CD4-positive, alpha-beta T cell treated with Interleukin-2 at 100 ng/mL for 4 hours (primary cell): ENCODE measurements at places on chromosomes 5 and 9.

DNA sequence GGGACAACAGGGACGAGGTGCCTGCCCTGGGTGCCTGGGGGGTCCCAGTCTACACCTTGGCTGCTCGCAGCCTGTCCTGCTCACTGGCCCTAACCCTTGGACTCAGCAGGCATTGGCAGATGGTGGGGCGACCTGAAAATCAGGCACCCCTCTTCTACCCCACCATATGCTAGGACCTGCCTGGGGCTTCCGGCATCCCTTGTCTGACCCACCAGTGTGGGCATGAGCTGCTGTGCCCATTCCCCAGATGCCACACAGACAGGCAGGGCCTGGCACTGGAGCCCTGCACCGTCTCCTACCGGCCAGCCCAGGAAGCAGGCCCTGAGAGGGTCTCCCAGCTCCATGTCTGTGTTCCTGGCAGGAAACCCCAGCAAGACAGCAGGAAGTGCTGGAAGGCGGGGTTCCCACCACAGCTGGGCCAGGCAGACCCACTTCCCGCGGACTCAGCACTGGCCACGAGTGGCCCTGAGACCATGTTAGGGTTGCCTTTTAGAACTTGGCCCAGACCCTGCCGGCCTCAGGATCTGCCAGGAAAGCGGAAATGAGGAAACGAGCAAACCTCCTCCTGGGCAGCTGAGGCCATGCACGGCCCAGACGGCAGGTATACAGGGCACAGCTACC, 3.1 kb downstream of the NINJ1 start:
- no peak for DNase-seq

DNA sequence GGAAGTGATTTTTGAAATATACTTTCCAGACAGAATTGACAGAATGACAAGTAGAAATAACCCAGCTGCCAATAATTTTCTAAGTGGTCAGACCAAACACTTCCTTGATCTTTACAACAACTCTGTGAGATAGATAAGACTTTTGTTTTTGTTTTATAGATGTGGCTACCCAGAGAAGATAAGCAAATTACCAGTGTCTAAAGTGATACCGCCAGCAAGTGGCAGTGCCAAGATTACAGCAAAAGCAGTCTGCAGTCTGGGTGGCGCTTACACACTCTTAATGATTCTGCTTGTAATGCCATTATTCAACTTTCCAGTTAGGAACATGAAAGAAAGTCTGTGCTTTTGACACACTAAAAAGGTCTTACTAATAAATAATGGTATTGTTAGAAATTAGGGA, 92.1 kb downstream of the HCN1 start:
- DNase-seq = no peak

DNA sequence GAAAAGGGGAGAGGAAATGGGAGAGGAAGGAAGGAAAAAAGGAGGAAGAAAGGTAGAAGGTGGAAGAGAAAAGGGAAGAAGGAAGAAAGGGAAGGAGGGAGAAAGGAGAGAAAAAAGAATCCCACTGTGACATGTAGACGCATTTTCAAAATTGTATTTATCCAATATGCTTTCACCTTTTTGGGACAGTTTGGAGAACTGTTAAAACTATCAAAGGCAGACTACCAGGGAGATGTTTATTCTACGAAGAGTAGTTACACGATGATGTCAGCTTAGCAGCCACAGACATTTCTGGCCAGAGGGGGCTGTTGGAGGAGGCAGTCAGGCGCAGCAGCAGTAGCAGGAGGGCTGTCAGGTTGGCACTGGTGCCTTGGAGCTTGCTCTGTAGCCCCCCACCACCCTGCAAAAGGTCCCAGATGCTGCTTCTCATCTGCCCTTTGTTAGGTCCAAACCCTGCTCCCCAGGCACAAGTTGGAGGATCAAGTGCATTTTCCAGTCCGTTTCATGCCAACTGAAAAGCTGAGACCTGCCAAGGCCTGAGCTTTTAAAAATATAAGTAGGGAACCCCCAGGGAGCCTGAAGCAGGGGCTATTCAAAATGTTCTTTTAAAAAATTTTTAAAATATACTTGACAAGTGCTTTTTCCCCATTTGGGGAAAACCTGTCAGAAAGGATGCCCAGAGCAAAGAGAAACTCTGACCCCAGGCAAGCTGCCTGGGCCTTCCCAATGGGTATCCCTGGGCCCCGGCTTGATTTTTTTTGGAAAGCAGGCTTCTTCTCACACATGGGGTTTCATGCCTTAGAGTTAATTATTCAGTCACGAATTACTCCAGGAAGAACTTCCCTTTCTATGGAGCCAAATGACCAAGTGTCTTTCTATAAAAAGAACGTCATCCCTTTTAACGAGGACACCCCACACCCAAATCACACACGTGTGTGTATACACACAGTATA, 203.3 kb downstream of the SLIT3 start:
- DNase-seq = no peak

DNA sequence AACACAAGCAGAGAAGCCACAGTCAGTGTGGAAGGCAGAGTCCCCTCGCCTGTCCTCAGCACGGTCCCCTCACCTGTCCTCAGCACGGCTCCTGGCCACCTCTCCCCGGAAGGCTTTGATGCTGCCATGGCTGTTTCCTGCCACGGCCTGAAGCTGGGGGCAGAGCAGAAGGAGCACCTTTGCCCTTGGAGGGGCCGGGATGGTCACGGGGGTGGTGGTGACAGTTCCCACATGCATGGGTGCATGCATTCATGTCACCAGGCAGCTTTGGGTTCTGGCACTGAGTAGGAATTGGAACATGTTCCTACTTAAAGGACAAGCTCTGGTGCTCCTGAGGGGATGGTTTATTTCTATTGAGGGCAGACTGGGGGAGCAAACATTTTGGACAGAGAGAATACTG, 57.8 kb upstream of the PHYKPL start:
- DNase-seq = no peak

DNA sequence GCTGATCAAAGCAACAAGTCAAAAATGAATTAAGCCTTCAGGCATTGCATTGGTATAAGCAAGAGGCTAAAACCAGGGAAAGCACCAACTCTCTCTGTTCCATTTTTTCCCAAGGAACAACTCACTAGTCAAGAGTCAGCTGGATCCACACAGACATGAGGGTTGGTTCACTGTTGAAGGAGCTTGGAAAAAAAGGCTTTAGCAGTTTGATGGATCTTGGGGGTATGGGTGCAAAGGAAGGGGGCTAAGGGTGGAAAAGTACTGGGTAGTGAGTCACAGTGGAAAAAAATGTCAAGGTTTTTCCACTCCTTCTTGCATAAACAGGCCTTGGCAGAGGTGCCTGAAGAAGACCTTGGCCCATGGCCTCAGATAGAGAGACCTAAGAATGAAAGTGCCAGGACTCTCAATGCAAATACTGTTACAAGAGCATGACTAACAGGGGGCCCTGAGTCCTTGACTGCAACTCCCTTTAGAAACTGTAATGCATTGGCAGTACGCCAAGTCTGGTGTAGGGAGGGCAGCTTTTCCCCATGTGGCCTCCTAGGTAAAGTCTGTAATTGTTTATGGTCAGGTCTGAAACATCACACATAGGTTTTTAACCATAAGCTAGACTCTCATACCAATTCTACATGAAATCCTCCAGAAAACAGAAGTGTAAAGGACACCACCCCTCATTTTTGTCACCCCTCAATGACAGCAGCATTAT, 23.7 kb downstream of the ACTL7A start:
- no peak for DNase-seq

DNA sequence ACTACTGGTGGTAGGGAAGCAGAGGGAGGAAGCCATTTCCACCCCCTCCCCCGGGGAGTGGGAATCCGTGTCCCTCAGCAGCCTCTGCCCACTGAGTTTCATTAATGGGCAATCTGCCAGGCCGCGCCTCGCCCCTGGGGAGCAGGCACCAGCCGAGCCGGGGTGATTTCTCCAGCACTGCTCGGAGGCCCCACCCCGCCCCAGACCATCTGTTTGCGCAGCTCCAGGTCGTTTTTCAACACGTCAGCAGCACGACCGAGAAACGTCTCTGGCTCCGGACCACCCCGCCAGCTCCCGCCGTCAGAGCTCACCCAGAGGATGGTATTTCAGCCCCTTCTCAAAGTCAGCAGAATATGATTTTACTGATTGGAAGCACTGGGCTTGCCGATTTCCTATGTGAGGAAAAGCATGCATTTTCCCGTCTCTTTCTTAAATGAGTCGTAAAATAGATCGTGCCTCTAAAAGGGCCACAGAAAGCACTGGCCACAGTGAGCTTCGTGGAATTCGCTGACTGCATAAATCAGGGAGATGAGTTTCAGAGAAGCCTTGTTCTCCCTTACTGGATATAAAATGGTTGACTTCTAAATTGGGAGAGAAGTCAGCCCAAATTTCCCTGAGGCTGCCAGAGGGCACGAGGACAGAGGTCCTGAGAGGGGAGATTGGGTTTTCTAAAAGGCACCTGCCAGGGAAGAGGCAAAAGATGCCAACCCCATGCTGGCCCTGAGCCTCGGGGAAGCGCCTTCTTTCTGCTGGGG, 47.0 kb downstream of the OLFM1 start:
- no peak for DNase-seq

DNA sequence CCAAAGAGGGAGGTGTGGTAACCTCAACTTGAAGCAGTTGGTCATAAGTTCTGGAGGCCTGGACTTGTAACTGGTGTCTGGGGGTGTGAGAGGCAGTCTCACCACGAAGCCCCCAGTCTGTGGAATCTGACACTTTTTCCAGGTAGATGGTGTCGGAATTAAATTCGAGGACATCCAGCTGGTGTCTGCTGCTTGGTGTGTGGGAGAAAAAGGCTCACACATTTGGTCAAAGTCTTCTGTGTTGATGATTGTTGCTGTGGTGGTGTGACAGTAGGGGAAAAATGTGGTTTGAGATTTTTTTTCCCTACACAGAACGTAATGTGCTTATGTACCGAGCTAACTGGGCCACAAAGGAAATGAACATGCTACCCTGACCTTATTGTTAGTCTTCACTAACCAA, 251.9 kb downstream of the MAT2B start:
- no peak for DNase-seq

GRCh38 chr5:168353216-168353957, 61.9 kb downstream of the WWC1 start:
- no peak for DNase-seq

GRCh38 chr9:77125665-77126064, 51.7 kb upstream of the VPS13A start:
- no peak for DNase-seq

- no peak for DNase-seq
Observed at GRCh38 chr5:66862020-66862419, 265.8 kb downstream of the MAST4 start.

DNA sequence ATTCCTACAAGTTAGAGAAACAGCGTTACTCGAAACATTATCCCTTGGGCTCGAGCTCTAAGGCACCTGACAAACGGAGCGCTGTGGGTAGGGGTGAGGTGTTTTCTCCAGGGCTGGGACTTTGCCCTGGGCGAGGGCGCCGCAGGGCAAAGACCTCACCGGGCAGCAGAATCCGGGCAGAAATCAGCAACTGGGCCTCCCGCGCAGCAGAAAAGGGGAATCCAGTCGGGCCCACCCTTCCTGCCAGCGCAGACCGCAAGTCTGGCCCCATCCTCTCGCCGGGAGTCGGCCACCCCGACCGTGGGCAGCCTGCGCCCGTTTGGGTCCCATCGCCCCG, 430 bp upstream of the MSH3 start:
- no peak for DNase-seq

GRCh38 chr5:17180330-17180843, 37.0 kb upstream of the BASP1 start:
- no peak for DNase-seq

GRCh38 chr9:121783521-121784507, 132.4 kb downstream of the DAB2IP start:
- DNase-seq = no peak

GRCh38 chr9:96376891-96377874, 6.3 kb downstream of the SLC35D2 start:
- no peak for DNase-seq

GRCh38 chr9:113909421-113909820, 33.3 kb downstream of the ZNF618 start:
- no peak for DNase-seq

GRCh38 chr5:32514806-32515205, 70.3 kb upstream of the ZFR start:
- DNase-seq = no peak

- DNase-seq = no peak
Observed at GRCh38 chr5:169801324-169801777, 164.3 kb downstream of the DOCK2 start.

DNA sequence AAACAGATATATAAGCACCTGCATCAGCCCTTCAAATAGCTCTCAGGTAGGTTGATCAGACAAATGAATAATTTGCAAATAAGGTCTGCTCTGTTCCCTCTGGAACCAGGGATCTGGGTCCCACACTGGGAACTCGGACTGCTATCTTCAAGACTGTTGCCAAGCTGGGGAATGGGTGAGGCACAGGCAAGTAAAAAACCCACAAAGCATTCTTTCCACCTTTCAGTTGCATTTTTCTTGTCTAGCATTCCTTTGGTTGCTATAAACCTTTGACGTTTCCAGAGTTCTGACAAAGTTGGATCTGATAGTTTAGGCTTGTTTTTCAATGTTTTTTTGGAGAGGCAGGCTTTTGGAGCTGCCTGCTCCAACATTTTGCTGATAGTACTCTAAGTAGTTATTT, 20.1 kb downstream of the FBXL17 start:
- DNase-seq = no peak

GRCh38 chr9:123562844-123563346, 206.9 kb downstream of the CRB2 start:
- no peak for DNase-seq

DNA sequence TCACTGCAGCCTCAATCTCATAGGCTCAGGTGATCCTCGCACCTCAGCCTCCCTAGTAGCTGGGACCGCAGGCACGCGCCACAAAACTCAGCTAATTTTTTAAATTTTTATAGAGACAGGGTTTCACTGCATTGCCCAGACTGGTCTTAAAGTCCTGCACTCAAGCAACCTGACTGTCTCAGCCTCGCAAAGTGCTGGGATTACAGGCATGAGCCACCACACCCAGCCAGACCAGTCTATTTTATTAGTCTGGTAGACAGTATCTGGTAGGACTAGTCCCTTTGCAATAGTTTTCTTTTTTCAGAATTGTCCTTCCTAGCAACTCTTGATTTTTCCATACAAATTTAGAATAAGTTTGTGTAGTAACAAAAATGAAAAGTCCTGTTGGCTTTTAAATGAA, 14.1 kb upstream of the GPR150 start:
- DNase-seq = no peak

GRCh38 chr5:178323541-178323865, 90.9 kb upstream of the PHYKPL start:
- DNase-seq = no peak

DNA sequence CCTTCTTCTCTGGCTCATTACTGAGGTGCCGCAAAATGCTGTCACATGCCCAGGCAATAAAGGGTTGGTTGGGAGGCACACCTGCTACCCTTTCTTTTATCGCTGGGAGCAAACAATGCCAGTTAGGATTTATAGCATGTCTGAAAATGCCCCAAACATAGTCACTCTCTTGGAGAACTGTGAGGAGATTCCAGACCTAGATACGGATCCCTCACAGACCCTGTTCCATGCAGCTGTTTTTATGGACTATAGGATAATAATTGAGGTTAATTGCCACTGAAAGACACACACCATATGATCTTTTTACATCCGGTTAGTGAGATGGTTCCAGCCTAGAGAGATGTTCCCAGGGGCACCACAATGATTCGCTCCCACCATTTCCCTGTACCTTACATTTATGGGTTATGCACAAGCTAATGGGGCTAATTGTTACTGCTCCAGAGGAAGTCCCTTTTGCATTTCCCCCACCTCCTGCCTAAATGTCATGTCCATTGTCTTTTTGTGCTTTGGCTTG, 318.1 kb downstream of the PIK3R1 start:
- no peak for DNase-seq
